T47D (cell line): ENCODE measurements at places on chromosomes 1 and 21.

DNA sequence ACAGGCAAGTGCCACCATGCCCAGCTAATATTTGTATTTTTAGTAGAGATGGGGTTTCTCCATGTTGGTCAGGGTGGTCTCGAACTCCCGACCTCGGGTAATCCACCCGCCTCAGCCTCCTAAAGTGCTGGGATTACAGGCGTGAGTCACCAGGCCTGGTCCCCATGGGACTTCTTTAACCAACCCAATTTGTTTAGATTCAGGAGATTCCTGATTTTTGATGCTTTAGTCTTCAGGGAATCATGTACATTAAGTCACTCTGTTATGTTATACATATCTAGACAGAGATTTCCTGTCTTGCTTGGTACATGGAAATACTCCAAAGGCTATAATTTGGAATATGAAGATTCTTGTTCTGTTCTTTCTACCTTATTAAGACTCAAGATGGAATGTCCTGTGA lies 202.4 kb upstream of the L1TD1 start:
- no peak for DNase-seq

DNA sequence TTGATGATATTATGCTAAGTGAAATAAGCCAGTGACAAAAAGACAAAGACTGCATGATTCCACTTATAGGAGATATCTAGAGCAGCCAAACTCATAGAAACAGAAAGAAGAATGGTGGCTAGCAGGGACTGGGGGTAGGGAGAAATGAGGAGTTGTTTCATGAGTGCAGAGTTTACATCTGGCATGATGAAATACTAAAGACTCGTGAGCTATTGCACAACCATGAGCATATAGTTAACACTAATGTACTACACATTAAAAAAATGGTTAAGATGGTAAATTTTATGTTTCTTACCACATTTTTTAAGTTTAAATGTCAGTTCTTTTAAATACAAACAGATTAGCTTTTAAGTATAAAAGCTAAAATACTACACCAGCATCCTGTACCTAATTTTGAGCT lies 57.8 kb downstream of the ESRRG start:
- no peak for DNase-seq

DNA sequence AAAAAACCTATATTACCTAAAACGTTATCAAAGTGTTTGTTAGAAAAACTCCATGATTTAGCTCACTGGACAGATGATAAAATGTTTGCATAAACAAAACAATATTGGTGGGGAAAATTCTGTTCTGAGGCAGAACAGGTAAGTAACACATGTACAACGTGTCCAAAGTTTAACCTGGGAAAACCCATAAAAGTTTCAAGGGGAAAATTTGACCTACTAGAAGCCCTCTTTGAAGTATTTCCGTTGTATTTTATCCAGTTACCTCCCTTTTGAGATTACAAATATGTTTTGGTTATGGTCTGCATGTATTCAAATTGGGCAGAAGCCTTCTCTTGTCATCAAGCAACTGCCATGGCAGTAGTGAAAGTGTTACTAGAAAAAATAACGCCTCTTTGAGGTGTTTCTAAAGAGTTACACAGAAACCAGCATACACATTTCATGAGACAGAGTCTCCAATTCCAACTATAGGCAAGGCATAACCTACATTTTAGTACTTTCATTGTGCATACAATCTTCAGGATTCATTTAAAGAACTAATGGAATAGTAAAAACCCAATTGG lies 58.0 kb upstream of the PDC start:
- DNase-seq, result no peak

GRCh38 chr1:202259705-202260104 lies 66.1 kb downstream of the LGR6 start:
- DNase-seq, result no peak

DNA sequence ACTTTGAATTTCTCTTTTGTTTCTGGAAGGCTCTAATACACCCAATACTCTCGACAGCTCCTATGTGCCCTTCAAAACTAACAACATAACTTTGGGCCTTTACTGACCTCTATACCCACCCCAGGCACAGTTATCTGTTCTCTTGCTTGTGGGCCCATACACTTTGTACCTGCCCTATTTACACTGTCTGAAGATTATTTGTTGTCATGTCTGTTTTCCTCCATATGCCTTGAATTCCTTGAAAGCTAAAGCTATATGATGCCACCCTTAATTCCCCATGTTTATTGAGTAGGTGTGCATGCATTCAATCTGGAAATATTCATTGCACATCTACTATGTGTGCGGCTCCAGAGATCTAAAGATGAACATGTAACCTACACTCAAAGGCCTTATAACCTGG lies 267.6 kb downstream of the PLPP3 start:
- DNase-seq, result no peak

DNA sequence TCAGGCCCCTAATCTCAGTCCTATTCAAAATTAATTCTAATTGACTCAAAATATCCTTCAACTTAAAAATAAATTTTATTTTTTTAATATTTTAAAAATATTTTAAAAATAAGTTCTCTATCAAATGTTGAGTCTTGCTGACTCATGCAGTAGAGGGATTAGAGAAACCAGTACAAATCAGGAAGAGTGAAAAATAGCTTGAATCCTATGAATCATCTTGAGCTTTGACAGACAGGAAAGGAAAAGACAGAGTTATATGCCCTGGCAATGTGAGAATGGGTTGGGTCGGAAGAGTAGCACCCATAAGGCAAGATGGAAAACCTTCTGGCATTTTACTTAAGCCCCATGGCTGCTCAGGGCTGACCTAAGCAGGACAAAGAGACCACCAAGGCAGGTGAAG lies 346.6 kb upstream of the RUNX1 start:
- DNase-seq, result no peak

DNA sequence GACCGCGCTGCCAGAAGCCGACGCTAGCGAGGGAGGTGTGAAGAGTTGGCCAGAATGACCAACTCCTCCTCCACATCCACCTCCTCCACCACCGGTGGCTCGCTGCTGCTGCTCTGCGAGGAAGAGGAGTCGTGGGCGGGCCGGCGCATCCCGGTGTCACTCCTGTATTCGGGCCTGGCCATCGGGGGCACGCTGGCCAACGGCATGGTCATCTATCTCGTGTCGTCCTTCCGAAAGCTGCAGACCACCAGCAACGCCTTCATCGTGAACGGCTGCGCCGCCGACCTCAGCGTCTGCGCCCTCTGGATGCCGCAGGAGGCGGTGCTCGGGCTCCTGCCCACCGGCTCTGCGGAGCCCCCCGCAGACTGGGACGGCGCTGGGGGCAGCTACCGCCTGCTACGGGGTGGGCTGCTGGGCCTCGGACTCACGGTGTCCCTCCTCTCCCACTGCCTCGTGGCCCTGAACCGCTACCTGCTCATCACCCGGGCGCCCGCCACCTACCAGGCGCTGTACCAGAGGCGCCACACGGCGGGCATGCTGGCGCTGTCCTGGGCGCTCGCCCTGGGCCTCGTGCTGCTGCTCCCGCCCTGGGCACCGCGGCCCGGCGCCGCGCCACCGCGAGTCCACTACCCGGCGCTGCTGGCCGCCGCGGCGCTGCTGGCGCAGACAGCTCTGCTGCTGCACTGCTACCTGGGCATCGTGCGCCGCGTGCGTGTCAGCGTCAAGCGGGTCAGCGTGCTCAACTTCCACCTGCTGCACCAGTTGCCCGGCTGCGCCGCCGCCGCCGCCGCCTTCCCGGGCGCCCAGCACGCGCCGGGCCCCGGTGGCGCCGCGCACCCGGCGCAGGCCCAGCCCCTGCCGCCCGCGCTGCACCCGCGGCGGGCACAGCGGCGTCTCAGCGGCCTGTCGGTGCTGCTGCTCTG lies 1.2 kb downstream of the GPR88 start:
- no peak for DNase-seq

DNA sequence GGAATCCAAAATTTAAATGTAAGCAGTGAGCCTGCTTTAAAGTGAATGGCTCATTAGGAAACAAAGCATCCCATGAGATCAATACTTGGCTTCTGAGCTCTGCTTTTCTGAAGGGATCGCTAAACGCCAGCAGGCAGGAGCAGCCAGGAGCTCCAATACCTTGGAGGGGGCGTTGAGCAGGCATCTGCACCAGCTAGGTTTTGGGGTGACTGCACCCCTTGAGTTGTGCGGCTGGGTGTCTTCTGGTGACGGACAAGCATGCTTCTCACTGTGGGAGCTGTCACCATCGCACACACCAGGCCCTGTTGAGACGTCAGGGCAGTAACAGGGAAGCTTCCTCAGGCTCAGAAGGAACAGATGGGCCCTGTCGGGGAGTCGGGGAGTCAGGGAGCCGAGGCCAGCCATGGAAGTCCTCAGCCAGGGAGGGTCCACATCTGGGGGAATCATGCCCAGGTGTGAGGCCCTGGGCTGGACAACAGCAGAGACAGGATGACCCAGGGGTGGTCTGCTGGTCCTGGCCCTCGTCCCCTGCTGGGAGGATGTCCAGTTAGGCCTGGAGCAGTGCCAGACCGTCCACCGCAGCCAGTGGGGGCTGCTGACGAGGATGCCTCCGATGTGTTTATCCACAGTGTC lies 57.9 kb upstream of the ADARB1 start:
- no peak for DNase-seq
